Activated T-helper 9 cell treated with anti-CD3 and anti-CD28 coated beads, Interleukin-2, amount 50 U/mL, for 16 hours (primary cell): ENCODE measurements at places on chromosomes 5 and 9.

DNA sequence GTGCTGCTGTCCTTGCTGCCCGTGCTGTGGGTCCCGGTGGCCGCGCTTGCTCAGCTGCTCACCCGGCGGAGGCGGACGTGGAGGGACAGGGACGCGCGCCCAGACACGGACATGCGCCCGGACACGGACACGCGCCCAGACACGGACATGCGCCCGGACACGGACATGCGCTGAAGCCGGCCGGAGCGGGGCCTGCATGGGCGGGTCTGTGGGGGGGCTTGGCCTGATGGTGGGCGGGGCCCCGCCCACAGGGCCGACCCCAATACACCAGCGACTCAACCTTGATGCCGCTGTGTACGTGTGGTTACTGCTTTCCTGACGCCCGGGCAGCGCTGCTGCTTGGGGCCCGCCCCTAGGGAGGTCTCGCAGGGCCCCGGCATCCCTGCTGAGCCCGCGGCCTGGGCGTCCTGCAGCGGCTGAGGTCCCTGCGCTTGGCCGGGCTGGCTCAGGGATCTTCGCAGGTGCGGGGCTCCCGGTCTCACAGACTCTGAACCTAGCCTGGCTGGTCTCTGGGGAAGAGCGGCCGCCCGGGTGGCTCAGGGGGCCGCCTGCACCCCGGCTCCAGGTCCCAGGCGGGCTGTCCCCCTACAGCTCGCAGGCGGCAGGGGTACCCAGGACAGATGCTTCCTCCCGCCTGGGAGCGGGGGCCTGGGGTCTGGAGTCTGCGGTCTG is 20.9 kb downstream of the SLC6A18 start:
- no peak for DNase-seq

GRCh38 chr9:86163503-86163902 is 64.1 kb upstream of the GOLM1 start:
- no peak for DNase-seq

DNA sequence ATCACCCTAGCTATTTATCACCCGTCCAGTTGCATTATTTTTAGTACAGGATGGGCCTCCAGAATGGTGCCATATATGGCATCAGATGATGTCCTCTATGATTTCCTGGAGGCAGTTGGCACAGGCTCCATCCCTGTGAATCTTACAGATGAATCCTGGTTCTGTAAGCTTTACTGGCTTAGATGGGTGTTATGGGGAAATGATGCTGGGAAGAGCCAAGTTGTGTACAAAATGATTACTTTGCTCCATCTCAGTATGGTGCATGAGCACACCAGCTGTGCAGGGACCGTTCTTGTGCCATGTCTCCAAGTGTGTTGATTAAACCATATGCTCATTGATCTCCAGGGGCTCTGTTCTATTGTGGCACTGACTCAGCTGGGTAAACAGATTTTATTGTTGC is 755.7 kb downstream of the TLR4 start:
- DNase-seq, result no peak

- peak; percentile 3 for DNase-seq
Measured at GRCh38 chr5:108642170-108642906, 105.4 kb upstream of the FER start.

GRCh38 chr5:74409166-74409706 is 231.3 kb downstream of the ENC1 start:
- DNase-seq, result no peak

DNA sequence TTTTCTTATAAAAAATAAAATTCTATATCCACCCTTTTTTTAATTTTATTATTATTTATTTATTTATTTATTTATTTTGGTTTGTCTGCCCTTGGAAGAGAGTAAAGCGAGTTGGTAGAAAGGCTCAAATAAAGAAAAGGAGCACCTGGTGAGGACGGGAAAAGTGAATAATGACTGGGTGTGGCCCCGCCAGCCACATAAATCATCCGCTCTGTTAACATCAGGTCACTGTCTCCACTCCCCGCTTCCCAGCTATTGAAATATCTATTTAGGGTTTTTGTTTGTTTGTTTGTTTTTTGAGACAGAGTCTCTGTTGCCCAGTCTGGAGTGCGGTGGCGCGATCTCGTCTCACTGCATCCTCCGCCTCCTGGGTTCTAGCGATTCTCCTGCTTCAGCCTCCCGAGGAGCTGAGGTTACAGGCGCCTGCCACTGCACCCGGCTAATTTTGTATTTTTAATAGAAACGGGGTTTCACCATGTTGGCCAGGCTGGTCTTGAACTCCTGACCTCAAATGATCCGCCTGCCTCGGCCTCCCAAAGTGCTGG is 844 bp downstream of the POLR3G start:
- no peak for DNase-seq

DNA sequence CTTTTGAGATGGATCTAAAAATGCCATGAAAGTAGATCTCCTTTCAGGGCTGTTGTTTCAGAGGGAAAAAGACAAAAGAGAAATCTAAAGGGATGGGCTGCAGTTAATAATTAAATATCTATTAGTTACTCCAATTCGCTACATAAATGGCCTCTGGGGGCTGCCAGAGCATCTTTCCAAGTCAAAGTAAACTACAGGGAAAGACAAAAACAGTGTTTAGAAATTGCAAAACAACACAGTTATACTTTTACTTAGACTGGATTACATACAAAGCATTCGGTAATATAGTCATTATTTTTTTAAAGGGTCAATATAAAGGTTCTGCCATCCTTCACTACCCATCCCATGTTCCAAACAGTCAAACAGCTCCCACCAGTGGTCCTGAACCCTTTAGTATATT is 853.5 kb upstream of the DMAC1 start:
- DNase-seq, result no peak

- DNase-seq, result no peak
Measured at GRCh38 chr5:109347252-109347888, 62.4 kb downstream of the PJA2 start.

DNA sequence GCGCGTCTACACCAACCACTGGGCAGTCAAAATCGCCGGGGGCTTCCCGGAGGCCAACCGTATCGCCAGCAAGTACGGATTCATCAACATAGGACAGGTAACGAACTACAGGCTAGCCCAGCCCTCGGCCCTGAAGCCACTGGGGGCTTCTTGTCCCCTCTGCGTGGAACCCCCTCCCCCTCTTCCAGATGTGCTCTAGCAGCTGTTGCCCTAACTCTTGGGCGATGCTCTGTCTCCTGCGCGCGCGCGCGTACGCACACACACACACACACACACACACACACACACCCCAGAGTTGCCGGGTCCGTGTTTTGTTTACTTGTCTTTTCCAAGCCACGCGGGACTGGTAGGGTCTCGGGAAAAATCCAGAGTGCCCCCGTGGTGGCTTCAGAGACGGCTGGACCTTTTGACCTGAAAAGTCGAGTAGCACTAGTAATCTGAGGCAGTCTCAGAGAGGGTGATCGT is 836 bp downstream of the PCSK5 start:
- no peak for DNase-seq

- no peak for DNase-seq
Measured at GRCh38 chr5:59116231-59116865, 533.5 kb downstream of the RAB3C start.

- no peak for DNase-seq
Measured at GRCh38 chr5:111311666-111312065, 87.5 kb downstream of the CAMK4 start.

- no peak for DNase-seq
Measured at GRCh38 chr5:138706655-138707480, 46.4 kb upstream of the CTNNA1 start.

DNA sequence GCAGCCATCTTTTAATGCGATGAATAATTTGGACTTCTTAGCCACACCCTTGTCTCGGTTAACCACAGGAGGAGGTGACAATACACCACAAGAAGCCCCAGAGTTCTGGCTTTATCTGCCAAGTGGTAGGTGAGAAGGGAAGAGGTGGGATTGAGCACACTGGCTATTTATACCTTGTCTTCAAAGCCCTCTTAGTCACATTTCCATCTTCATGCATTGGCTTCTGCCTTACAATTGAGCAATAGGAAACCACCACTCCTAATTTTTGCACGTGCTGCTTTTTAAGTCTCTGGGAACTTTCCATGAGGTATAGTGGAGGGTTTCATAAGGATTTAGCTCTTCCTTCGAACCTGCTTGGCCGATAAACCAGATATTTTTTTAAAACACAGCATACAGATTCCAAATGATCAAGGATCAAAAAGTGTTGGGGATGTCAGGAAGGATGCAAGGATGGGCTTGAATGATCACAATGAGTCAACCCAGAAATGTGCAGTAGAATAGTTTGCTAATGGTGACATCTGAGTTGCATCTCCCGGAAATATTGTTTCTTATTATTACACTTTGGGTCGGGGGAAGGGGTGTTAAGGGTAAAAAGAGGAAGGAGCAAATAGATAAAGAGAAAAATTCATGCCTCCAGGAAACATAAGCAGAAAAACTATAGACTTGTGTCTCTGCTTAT is 25.5 kb downstream of the PLAC8L1 start:
- no peak for DNase-seq

DNA sequence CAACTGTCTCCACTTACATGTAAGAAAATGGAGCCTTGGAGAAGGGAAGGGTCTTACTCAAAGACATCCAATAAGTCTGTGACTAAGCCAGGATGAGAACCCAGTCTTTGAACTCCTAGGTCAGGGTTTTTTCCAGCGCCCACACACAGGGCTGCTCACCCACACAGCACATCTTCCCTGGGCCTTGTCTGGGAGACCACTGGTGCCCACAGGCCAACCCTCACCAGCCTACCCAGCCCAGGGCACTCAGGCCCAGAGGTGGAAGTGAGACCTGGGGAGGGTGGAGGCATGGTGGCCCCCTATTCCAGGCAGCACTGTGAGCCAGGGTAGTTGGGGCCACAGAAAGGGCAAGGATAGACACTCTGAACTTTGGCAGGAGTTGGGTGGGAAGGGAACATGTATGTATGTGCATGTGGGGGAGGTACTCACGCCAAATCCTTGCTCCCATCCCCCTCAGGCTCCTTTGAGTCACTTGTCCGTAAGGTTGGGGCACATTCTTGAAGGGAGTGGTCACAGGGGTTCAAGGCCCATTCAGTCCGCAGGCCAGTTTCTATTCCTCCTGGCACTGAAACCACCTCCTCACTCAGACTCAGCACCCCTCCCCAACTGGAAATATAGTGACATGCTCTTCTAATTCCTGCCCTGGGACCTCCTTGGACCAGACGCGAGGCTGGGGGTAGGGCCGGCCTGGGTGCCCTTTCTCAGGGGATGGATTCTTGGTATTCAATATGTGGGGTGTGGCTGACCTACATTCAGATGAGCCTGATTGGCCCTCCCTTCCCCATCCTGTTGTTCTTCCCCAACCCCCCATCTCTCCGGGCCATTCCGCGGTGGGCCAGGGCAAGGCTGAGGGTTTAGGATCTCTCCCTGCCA is 2.9 kb upstream of the SLC4A9 start:
- DNase-seq, result no peak

DNA sequence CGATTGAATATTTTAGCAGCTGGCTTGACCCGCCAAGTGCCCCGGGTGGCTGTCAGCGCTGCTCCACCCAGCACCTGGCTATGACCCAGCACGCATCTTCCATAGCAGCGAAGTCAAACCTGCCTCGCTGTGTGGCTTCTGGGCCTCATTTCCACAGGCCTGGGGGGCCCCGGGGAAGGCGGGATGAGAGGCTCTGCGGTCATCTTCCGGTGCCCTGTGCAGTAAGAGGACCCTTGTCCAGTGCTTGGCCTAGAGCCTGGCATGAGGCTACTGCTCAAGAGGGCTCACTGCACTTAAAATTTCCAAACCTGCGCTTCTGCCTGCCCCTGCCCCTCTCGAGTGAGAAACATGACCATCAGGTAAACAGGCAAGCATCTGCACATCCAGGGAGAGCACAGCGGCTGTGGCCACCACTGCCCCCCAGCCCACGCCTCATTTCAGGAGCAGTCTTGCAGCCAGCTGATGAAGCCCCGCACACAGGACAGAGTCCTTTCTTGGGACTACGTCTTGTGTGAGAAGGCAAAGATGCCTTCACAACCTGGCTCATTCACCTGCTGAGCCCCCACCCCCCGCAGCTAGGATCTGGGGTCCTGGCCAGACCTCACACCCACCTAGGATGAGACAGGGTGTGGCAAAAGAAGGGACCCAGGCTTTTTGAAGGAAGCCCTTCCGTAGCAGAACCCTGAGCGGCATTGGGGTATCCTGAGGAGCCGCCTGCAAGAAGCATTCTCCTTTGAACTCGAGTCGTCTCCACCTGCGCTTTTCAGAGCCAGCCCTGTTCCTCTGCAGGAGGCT is 69.5 kb upstream of the UNC5A start:
- DNase-seq, result no peak

GRCh38 chr9:9901624-9902023 is 711.2 kb downstream of the PTPRD start:
- DNase-seq, result no peak

DNA sequence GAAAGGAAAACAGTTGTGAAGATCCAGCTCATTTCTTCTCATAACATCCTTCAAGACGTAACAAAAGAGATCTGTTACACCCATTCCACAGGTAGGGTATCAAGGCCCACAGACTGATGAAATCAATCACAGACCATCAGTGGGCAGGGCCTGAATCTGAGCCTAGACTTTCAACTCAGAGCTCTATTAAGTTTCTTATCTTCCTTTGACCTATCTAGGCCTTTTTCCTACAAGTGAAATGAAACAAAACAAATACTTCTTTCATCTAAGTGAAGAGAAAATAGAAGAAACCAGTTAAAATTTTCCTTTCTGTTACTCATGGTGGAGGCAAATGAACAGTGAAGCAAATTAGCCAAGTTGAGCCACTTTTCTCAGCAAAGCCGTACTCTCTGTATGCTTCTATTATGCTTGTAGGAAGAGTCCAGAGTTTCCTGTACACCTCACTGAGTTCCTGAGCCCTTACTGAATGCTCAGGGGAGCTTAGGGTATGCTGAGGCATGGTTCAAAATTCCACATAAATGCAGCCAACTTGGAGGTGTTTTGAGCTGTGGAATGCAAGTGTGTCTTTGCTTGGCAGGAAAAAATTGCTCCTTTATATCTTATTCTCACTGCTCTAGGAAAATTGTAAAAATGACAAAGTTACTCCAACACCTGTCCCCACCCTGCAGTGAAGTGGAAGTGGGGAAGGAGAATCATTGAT is 91.9 kb downstream of the FEM1C start:
- DNase-seq, result no peak

- DNase-seq, result no peak
Measured at GRCh38 chr5:123885081-123885480, 373.1 kb downstream of the CSNK1G3 start.

- no peak for DNase-seq
Measured at GRCh38 chr5:116681334-116682013, 106.9 kb upstream of the SEMA6A start.

DNA sequence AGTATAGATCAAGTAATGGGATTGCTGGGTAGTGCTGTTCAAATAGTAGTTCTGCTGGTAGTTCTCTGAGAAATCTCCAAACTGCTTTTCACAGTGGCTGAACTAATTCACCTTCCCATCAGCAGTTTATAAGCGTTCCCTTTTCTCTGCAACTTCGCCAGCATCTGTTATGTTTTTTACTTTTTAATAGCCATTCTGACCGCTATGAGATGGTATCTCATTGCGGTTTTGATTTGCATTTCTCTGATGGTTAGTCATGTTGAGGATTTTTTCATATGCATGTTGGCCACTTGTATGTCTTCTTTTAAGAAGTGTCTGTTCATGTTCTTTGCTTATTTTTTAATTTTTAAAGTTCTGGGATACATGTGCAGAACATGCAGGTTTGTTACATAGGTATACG is 279.2 kb upstream of the NREP start:
- DNase-seq, result no peak
